ENCODE measurements at places on chromosomes 1 and 21.

- DNase-seq, result peak; percentile 46
These were observed 705 bp downstream of the UROD start for GRCh38 chr1:45012639-45013278.

DNA sequence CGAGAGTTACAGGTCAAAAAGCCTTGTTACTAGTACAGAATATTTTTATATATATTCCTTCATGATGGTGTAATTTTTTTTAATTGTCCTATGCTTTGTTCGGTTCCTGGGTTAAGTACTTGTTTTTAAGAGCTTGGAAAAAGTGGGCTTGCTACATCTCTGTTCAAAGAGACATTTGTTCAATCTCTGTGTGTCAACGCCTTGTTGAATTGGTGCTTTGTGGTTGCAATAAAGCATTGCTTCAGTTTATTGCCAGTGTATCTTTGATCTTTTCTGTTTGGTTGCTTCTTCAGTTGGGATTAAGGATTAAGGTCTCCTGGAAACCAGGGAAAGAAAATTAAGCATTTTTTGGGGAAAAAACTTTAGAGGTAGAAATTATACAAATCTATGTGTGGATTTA lies 47.7 kb upstream of the DNASE2B start:
- DNase-seq, result no peak

DNA sequence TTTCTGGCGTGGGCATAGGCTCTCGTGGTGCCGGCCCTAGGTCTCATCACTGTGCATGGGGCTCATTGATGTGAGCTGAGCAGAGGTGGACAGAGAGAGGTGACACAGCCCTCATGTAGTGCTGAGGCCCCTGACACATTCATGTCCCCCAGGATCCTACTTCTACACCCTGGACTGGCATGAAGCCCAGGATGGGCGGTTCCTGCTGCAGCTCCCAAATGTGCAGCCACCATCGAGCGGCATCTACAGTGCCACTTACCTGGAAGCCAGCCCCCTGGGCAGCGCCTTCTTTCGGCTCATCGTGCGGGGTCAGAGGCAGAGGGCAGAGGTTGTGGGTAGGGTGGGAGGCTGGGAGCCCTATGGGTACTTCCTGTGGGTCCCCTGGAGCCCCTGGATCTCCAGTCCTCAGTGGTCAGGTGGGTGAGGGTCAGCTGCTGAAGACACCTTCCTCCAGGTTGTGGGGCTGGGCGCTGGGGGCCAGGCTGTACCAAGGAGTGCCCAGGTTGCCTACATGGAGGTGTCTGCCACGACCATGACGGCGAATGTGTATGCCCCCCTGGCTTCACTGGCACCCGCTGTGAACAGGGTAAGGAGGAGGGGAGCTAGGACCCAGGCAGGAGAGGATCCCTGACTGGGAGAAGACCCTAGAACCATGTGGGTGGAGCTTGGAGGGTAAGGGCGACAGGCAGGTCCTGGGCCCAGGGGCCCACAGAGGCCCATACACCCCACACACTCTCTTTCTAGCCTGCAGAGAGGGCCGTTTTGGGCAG lies 6.1 kb downstream of the TIE1 start:
- no peak for DNase-seq

GRCh38 chr1:159951551-159951950 lies 2.5 kb downstream of the SLAMF9 start:
- no peak for DNase-seq

GRCh38 chr21:41970751-41971653 lies 17.2 kb upstream of the C2CD2 start:
- no peak for DNase-seq

- peak; percentile 21 for DNase-seq
These were observed 866 bp upstream of the WNT2B start for GRCh38 chr1:112507921-112508277.

DNA sequence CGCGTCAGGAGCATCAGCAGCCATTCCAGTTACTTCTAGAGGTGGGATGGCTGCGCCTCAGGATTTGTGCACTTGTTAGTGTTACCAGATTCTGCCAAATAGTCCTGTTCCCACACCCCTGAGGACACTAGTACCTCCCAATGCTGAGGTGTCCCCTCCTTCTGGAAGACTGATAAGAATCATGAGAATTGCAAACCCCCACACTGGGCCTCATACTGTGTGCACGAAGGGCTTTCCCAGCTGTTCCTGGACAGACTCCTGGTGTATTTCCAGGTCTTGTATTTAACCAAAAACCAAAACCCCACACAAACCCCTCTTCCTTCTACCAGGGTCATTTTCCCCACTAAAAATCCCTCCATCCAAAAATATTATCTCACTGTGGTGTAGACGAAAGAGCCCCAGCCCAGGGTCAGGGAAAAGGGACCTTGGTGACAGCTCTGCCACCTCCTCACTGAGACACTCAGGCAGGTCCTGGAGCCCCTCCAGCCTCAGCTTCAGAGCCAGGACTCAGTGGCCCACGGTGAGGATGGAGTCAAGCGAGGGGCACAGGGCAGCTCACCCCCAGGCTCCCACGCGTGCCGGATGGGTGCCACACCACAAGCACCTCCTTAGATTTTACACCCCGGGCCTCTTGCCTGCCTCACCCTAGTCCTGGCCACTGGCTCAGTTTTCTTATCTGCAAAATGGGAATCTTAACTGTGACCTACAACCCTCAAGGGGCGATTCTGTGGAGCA lies 131.4 kb upstream of the RUNX3 start:
- no peak for DNase-seq

DNA sequence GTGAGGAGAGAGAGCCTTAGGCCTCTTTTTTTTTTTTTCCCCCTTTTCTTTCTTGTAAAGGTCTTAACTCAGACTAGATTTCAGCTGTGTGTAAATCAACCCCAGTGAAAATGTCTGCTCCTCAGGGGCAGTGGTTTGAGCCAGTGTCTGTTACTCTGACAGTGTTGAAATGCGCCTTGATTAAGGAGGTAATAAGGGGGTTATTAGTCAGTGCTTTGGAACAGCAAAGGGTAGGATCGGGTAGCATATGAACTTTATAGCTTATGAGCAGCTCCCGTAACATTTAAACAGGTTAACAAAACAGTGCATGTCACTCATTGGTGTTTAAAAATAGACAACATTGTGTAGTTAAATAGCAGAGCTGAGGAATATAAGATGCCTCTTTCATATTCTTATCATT lies 10.3 kb downstream of the UTP11 start:
- no peak for DNase-seq

- no peak for DNase-seq
These were observed 58.5 kb downstream of the RIMS3 start for GRCh38 chr1:40606978-40607377.

GRCh38 chr21:17214801-17215200 lies 298.0 kb upstream of the CXADR start:
- no peak for DNase-seq

- DNase-seq, result no peak
These were observed 11.7 kb upstream of the ENO1 start for GRCh38 chr1:8889925-8890785.

GRCh38 chr1:241636291-241636690 lies 3.9 kb downstream of the CHML start:
- DNase-seq, result no peak

- DNase-seq, result no peak
These were observed 41.4 kb downstream of the TRIM62 start for GRCh38 chr1:33140153-33141149.

DNA sequence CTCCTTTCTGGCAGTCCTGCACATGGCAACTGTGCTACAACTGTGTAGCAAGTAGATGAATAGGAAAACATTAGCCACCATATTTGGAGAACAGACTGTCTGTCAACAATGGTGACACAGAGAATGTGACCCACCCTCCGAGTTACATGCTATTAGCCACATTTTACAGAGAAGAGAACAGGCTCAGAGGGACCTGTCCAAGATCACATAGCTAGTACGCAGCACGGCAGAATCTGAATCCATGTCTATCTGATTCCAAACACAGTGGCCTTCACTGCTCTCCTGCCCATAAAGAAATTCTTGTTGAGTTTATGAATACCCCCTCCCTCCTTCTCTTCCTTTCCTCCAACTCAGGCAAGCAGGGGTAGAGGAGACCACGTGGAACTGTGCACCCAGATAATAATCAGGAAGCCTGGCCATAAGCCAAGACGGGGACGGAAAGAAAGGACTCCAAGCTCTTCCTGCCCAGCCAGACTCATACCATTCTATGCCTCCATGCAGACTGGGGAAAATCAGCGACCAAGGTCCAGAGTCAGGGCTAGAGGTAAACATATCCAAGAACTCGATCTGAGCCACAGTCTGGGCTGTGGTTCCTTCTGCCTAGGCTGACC lies 78.8 kb downstream of the TRABD2B start:
- no peak for DNase-seq

DNA sequence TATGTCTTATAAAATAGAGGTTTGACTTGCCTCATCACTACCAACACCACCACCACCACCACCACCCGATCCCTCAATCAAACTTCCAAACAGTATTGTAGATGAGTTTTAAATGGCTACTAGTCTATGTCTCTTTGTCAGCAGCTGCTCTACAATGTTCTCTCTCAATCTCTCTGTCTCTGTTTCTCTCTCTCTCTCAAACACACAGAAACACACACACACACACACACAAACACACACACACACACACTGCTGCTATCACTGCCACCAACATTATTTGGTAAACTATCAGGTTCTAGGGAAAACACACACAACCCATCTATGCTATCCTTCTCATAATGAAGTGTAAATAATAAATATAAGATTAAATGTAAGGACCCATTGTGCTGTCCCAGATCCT lies 2.4 kb downstream of the TNFSF4 start:
- DNase-seq, result no peak

DNA sequence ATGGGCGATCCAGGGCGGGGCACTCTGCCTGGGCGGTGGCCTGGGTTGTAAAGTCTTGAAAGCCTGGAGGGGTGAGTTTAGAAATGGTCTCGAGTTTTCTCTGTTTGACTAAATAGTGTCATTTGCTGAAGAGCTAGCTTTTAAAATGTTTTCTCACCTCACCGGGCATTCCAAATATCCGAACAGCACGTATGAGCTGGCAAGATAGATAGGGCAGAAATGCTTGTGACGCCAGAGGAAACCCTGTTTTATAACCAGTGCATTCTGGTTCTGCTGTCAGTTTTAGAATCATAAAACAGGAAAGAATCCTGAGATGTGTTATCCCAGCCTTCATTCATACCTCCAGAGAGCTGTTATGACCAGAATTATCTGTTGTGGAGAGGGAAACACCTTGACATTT lies 725 bp downstream of the RTCA start:
- peak; percentile 18 for DNase-seq

All from stimulated activated CD4-positive, alpha-beta T cell treated with anti-CD3 and anti-CD28 coated beads, Interleukin-4, amount 100 ng/mL, for 24 hours (primary cell).